ENCODE measurements at places on chromosomes 16 and 17.

DNA sequence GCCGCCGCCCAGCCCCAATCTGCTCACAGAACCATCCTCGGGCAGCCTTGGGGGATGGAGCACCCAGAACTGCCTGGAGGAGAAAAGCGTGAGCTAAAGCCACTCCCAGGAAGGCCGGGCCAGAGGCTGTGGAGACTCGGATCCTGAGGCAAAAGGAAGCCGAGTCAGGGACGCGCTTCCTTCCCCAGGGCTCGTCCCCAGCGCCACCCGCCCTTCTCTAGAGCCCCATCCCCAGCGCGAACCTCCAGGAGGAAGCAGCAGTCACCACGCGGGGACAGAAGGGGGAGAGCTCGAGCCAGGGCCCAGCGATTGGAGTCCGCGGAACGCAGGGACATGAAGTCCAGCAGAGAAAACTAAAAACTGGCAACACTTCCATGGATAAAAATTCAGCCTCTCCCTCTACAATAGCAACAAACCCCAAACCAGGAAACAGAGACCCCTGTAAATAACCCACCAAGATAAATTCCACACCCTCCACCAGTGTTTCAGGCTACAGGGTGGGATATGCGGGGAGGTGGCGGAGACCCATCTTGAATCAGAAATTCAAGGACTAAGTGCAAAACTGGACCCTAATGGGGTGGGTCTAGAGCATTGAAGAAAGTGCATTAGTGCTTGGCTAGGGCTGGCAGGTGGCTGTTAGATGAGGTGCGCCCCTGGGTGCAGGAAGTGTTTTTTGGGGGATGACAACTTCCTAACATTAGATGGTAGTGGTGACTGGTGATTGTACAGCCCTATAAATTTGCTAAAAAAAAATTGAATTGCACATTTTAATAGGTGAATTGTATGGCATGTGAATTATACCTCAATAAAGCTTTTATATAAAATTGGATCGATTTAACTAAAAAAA, 116.1 kb upstream of the METRNL start:
- DNase-seq = peak; percentile 49

GRCh38 chr17:8894202-8894671, 26.8 kb upstream of the PIK3R6 start:
- no peak for DNase-seq

- DNase-seq = peak; percentile 76
Measured at GRCh38 chr17:42484304-42484703, 25.6 kb downstream of the ATP6V0A1 start.

DNA sequence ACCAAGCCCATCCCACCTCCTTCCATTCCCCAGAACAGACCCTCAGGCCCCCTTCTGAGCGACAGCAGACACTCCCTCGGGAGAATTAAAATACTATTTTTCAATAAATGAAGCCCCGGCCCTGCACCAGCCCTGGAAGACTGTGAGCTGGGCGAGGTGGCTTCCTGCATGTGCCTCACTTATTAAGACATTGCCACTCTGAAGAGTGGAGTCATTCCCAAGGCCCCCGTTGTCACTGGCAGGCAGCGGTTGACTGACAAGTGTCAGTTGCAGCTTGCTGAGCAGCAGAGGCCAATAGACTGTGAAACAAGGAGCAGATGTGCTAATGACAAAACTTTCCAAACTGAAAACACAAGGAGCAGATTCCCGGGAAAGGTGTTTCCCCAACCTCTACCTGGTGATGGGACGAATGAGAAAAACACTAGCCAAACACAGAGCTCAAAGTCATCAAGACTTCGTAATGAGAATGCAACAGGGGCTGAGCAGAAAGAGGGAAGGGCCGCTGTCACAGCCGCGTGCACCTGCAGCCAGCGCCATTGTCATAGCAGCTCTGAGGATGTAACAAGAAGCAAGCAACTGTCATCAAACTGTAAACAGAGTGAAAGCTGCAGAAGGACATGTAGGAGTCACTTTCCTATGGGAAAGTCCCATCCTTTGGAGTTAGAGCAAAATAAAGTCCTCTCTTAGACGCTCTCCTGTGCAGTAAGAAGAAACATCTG, 232.1 kb downstream of the C16orf78 start:
- no peak for DNase-seq

DNA sequence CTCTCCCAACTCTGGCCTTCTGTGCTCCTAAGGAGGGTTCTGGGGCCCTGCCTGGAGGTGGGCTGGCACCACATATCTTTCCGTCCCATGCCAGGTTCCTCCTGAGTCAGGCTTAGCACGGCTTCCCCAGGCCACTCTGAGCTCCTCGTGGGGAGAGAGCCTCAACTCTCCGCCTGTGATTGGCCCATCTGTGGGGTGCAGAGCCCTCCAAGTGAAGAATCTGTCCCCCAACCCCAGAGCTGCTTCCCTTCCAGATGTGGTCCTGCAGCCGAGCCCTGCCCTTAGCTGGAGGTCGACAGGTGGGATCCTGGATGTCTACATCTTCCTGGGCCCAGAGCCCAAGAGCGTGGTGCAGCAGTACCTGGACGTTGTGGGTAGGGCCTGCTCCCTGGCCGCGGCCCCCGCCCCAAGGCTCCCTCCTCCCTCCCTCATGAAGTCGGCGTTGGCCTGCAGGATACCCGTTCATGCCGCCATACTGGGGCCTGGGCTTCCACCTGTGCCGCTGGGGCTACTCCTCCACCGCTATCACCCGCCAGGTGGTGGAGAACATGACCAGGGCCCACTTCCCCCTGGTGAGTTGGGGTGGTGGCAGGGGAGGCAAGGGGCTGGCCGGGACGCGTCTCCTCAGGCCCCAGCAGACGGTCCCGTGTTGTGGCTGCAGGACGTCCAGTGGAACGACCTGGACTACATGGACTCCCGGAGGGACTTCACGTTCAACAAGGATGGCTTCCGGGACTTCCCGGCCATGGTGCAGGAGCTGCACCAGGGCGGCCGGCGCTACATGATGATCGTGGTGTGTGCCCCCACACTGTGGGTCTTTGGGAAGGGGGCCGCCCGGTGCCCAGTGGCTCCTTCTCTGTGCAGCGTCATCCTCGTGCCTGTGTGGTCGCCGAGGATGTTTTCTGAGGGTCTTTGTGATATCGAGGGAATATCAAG, 6.9 kb downstream of the GAA start:
- no peak for DNase-seq

DNA sequence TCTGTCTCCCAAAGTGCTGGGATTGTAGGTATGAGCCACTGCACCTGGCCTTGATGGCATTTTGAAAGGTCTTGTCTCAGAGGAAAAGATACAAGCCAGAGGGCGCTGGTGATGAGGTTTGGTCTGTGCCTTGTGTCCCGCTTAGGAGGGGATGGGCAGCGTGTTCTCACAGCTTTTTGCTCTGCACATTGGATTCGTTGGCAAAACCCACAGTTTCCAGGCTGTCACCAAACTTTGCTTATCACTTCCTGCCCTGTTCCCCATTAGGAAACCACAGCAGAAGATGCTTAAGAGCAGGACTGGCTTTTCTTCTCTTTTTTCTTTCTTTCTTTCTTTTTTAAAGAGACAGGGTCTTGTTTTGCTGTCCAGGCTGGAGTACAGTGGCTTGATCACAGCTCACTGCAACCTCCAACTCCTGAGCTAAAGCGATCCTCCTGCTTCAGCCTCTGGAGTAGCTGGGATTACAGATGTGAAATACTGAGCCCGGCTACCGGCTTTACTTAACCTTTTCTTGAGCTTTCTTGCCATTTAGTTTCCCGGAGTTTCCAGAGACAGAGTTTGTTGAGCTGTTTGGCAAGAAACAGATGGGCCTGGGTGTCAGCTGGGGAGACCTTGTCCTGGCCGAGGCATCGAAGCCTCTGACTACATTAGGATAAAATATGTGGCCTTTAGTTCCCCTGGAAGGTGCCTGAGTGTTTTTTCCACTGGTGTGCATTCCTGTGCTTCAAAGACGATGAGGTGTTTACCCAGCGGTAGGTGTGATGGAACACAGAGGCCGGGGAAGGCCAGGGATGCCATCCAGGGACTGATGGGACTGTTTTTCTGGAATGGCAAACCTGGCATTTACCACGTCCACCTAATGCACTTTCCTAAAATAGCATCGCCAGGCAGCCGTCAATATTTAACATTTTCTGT, 112.9 kb downstream of the ABCC1 start:
- DNase-seq = no peak

DNA sequence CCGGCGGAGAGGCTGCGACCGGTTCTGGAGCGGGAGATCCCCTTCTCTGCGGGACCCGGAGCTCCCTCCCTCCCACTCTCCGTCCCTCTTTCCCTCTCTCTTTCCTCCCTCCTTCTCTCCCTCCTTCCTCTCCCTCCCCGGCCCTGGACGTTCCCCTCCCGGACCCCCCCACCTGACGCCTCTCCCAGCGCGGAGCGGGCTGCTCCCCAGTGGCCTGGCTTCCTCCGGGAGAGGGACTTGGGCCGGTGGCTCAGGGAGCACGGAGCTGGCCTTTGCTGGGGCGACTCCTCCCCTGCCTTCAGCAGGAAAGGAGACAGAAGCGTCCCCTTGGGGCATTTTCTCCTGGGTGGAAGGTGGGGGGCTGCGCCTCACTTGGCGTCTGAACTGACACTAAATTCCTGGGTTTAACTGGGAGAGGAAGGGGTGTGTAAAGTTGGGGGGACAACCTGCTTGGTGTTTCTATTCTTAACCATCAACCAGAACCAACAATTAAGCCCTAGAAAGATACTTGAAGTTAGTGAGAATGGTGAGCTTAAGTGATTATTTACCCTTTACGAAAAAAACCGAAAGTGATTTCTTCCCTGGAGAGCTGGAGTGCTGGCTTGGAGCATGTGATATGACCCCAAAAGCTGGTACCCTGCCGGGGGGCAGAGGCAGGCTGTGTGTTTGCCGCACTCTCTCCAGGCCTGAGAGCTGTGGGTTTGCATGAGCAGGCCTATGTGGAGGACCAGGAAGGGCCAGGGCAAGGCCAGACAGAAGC, 775 bp downstream of the SPIRE2 start:
- no peak for DNase-seq

DNA sequence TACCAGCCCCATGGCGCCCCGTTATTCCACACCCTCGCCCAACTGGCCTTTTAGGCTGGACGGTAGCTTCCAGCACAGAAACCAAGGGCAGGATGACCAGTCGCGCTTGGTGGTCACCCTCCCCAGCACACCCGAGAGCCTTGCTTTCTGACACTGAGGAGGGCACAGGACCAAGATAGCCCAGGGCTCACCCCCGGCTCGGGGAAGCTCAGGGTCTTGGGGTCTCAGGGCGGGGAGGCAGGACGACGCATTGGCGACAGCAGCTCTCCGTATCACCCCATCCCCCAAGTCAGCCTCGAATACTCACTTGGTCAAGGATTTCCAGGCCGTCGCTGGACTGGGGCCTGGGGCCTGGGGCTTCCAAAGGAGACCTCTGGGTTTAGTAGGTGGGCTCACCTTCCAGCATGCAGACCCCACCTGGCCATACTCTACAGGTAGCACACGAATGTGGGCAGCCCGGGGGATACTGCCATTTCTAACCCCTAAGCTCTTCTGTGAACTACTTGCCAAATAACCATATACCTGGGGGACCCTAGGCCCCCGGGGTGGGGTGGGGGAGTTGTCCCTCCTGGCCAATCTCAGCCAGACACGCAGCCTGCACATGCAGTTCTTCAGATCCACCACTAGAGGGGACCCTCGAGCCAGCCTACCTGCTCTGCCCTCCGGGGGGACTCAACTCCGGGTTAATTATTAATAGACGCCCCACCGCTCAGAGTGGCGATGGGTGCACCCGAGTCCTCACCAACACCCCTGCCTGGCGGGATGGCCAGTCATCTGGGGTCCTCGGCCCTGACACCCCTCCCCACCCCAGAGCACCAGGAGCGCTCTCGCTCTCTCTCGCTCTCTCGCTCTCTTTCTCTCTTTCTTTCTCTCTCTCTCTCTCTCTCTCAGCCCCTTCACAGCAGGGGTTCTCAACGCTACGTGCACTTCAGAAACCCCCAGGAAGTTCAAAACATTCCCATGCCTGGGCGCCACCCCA, 30.0 kb downstream of the TBC1D16 start:
- DNase-seq = peak; percentile 73

- no peak for DNase-seq
Measured at GRCh38 chr16:51779240-51779639, 628.2 kb upstream of the SALL1 start.

DNA sequence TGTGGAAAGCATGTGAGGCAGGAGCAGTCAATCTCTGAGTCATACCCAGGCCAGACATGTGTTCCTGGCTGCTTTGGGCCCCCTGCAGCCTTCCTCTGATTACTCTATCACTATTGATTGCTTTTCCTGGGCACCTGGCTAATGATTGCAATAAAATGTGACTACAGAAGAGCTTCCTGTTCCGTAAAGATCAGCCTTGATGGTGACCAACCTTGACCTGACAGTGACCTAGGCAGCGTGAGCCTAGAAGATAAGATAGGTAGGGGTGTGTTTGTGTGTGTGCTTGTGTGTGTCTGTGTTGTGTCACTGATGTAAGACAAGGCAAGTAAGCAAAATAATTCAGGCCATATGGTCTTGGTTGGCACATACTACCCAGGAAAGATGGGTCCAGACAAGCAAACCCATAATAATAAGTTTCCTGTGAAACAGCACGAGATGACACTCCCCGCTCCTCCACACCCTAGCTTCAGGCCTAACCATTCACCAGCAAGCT, 367.7 kb upstream of the CDH11 start:
- no peak for DNase-seq
